ENCODE measurements at places on chromosomes 1 and 21.
A peak's percentile ranks its signal among the peaks of the same experiment; 100 is the strongest.

DNA sequence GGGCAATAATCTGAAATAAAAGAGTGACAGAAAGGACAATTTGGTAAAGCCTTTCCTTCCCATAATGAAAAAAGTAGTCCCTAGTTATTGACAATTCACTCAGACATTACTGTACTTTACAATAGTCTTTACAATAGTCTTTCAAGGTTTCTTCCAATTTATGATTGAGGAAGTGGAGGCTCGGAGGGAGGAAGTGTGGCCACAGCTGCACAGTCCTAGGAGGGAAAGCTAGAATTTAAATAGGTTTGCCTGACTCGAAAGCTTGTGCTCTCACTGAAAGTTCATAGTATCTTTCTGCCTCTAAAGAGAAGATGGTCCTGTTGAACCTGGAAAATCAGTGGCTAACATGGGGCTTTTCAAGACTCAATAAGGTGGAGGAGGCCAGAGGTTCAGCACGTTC is 203.2 kb downstream of the SDCCAG8 start:
- DNase-seq: no peak

- no peak for DNase-seq
Measured at GRCh38 chr1:179082333-179082998, 596 bp downstream of the TOR3A start.

DNA sequence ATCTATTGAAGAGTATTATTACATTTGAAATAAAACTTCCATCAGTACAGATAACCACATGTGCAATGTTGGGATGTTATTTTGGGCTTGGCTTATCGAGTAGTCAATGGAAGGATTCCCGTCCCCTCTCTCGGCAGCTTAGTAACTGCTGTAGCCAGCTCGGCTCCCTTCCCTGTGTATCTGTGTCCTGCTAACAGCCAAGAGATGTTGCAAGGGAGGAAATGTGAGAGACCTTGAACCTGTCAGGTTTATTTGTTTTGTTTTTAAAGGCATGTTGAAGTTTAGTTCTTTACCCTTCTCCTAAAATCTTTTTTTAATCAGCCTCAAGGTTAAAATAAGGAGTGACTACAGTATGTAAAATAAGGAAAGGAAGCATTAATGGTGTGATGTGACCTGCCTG is 13.6 kb upstream of the TARS2 start:
- no peak for DNase-seq

- DNase-seq: no peak
Measured at GRCh38 chr1:162703708-162704107, 71.4 kb downstream of the DDR2 start.

DNA sequence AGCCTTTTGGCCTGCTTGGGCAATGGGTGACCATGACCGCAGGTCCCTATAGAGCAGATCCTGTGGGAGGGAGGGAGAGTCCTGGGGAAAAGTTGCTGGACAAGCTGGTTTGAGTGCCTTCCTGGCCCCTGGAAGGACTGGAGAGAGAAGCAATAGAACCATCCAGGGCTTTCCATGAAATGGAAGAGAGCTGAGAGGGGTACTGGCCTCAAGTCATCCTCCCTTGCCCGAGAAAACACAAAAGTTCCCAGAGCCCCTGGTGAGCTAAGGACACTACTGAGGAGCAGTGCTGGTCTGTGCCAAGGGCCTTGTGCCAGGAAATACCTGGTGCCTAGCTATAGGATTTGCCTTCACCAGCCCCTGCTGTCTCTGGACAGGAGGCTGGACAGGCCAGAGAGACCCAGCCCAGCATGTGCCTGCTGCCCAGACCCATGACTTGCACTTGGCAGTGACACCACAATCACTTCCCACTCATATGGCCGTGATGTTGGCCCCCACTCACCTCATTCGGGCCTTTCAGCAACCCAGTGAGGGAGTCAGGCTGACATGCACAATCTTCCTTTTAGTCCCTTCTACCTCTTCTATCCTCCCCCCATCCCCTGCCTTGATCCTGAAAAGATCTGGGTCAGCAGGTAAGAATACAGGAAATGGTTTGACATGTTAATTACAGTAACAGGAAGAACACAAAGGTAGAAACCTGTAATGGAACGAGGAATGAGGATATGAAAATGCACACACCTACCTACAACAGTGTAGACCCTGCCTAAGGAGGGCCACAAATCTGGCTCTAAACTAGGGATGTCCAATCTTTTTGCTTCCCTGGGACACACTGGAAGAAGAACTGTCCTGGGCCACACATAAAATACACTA is 7.0 kb downstream of the SH3BP5L start:
- DNase-seq: no peak

GRCh38 chr1:107894605-107895004 is 70.4 kb downstream of the VAV3 start:
- no peak for DNase-seq

- DNase-seq: no peak
Measured at GRCh38 chr1:237809099-237809498, 81.6 kb downstream of the ZP4 start.

DNA sequence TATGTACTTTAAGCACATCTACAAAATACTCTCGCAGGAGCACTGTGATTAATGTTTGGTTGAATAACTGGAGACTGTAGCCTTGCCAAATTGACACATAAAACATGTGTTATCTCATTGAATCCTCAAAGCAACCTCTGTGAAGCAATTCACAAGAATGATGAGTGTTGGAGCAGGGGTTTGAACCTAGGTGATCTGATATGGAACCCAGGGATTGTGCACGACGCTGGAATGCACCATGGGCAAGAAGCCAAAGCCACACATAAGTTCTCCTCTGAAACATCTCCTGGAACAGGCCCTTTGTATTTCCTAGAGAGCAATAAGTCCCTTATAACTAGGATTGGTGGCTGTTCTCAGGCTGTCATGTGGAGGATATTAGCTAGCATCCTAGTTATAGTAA is 124.6 kb upstream of the IVNS1ABP start:
- DNase-seq: peak; percentile 69

- no peak for DNase-seq
Measured at GRCh38 chr1:179924268-179924667, 30.3 kb upstream of the CEP350 start.

GRCh38 chr21:44051462-44051941 is 39.4 kb downstream of the TRAPPC10 start:
- no peak for DNase-seq

DNA sequence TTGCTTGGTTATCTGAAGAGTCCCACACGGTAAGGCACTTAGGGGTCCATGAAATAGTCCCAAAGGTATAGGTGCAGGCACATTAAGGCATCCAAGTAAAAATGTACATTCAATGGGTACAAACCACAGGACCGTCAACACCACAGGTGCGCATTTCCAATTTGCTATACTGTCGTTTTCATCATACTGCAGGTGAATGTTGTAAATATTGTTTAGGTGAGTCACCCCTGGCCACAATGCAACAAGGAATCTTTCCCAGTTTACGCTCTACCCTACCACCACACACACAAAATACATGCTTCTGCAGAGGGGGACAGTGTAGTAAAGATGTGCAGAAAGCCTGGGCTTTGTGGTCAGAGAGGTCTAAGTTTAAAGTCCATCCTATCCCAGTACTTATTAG is 13.7 kb downstream of the CADM3 start:
- no peak for DNase-seq

- DNase-seq: no peak
Measured at GRCh38 chr1:63947904-63948303, 174.1 kb downstream of the ROR1 start.

GRCh38 chr1:220369511-220369910 is 97.3 kb upstream of the RAB3GAP2 start:
- no peak for DNase-seq

- DNase-seq: no peak
Measured at GRCh38 chr1:8020032-8020431, 6.1 kb downstream of the ERRFI1 start.

DNA sequence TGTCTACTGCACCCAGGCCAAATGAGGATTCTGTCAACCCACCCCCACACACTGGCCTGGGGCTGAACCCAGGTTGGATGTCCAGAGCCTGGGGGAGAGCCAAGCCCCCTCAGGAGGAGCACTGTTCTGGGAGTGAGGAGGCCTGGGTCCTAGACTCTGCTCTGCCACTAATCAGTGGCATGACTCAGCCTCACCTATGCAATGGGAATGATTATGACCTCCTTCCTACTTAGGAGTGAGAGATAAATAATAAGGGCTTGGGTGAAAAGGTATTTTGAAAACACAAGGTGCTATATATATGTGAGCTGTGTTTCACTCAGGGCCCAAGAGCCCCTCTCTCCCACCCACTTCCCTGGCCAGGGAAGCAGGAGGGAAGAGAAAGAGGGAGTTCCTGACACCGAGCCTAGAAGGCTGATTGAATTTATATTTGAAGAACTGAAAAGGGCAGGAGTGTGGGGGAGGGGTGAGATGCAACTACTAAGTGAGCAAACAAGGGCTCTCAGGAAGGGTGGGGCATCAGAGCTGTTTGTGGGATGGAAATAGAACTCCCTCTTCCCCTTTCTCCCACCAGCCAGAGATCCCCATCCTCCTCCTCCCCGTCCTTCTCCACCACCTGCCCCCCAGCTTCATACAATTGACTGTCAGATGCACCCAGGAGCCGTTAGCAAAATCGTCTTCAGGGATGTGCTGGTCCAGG is 8.2 kb downstream of the IGSF9 start:
- no peak for DNase-seq

DNA sequence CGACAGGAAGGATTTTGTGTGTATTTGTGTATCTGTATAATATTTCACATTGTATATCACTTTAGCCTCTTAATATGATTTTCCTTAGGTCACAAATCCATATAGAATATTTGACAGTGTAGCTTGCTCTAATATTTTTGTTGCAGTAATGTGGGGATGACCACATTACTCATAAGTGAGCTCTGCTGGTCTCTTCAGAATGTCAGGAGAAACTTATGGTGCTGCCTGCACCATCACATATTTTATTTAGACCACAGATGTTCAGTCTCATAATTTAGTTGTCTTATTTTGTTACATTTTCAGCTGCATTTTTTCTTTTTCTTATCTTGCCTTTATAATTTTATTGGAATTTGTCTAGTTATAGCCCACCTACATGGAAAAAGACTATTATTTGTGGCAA is 205.3 kb downstream of the PBX1 start:
- no peak for DNase-seq

GRCh38 chr1:241614144-241614543 is 26.0 kb downstream of the CHML start:
- no peak for DNase-seq

- no peak for DNase-seq
Measured at GRCh38 chr1:178530502-178530901, 17.6 kb downstream of the TEX35 start.

GRCh38 chr1:20726932-20727745 is 5.4 kb downstream of the SH2D5 start:
- DNase-seq: no peak

- no peak for DNase-seq
Measured at GRCh38 chr1:172134087-172134731, 286.3 kb upstream of the C1orf105 start.

- DNase-seq: no peak
Measured at GRCh38 chr1:60727552-60727951, 354.8 kb upstream of the NFIA start.

DNA sequence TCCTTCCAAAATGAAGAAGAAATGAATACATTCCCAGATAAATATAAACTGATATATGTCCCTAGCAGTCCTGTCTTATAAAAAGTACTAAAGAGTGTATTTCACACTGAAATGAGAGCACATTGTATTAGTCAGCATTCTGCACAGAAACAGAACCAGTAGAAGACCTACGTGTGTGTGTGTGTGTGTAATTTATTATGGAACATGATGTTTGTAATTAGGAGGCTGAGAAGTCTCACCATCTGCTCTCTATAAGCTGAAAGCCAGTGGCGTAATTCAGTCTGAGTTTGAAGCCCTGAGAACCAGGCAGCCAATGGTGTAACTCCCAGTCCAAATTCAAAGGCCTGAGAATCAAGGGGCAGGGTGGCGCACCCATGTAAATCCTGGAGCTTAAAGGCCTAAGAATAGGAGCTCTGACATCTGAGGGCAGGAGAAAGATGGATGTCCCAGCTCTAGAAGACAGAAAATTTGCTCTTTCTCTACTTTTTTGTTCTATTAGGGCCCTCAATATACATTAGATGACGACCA is 146.5 kb upstream of the LYPLAL1 start:
- no peak for DNase-seq

- no peak for DNase-seq
Measured at GRCh38 chr21:42021371-42022090, 11.4 kb upstream of the ZBTB21 start.

GRCh38 chr21:46189213-46189958 is 5.1 kb upstream of the SPATC1L start:
- no peak for DNase-seq

- no peak for DNase-seq
Measured at GRCh38 chr1:16378443-16378842, 11.4 kb downstream of the SZRD1 start.

DNA sequence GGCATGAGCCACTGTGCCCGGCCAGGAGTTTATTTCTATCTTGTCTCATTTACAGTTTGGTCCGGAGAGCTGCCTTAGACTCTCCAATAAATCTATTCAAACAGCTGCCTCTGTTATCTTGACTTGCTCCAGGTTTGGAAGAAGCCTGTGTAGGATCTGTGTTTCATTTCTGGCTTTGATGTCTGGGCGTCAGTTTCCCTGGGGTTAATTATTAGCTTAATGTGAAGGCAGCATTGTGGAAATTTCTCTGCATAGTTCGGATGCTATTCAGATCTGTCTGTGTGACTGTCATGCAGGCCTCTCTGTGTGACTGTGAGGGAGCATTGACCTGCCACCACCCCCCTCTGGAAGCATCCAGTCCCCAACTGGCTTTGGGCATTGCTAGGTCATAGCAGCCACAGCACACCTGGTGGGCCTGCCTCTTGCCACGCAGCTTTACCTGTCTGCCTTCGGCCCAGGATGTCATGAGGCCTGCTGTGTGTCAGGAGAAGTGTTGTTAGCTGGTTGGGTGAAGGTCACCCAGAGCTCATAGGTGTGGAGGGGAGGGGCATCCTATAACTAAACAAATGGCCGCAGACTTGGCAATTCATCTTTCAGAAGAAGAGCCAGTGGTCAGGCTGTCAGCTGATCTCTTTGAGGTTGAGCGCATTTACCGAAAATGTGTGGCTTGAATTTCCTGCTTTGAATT is 9.8 kb downstream of the IFNGR2 start:
- no peak for DNase-seq
